ENCODE measurements at places on chromosomes 2 and 18. TPM values are rescaled to one million over a fixed set of nuclear protein-coding genes. Genes with fewer than 3 reads are reported as not detected.

The SLC38A11 gene
- total RNA-seq = 0.46 TPM

The SLC5A7 gene
- total RNA-seq = not detected

The LYG2 gene
- not detected for total RNA-seq

The AMER3 gene
- not detected for total RNA-seq

- no peaks in the 10 kb centered on the region for H3K27me3 ChIP-seq
- no peak overlapping the region for H3K4me3 ChIP-seq
- no peaks in the 10 kb centered on the region for H3K4me1 ChIP-seq
- H3K27ac ChIP-seq = 0 out of 2 replicates have a peak overlapping the region, but pooled peaks have one; percentile 18
- H3K36me3 ChIP-seq = no peaks in the 10 kb centered on the region
- no peak for DNase-seq
Observed at GRCh38 chr2:85396531-85397470, 13.4 kb downstream of the CAPG start.

- no peak overlapping the region for H3K4me3 ChIP-seq
- no peak overlapping the region for H3K27ac ChIP-seq
- H3K4me1 ChIP-seq = no peaks in the 10 kb centered on the region
- H3K36me3 ChIP-seq = no peaks in the 10 kb centered on the region
Observed at GRCh38 chr2:85236084-85236483, 91.7 kb downstream of the TGOLN2 start.

- no peaks in the 10 kb centered on the region for H3K36me3 ChIP-seq
- H3K4me3 ChIP-seq = no peak overlapping the region
- H3K27me3 ChIP-seq = no peaks in the 10 kb centered on the region
- no peak for DNase-seq
Observed at GRCh38 chr2:11866358-11867335, 120.2 kb downstream of the LPIN1 start.

DNA sequence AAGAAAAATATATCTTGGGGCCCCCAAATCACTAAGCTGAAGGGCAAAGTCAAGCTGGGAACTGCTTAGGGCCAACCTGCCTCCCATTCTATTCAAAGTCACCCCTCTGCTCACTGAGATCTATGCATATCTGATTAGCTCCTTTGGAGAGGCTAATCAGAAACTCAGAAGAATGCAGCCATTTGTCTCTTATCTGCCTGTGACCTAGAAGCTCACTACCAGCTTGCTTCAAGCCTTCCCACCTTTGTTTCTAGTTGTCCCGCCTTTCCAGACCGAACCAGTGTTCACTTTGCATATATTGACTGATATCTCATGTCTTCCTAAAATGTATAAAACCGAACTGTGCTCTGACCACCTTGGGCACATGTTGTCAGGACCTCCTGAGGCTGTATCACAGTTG lies 479.4 kb downstream of the METTL4 start:
- no peak overlapping the region for H3K4me3 ChIP-seq
- no peak for DNase-seq
- H3K36me3 ChIP-seq = no peaks in the 10 kb centered on the region

GRCh38 chr2:159265171-159265576 lies 21.3 kb downstream of the WDSUB1 start:
- H3K27me3 ChIP-seq = no peaks in the 10 kb centered on the region
- no peaks in the 10 kb centered on the region for H3K36me3 ChIP-seq
- no peak for DNase-seq
- no peak overlapping the region for H3K4me3 ChIP-seq

DNA sequence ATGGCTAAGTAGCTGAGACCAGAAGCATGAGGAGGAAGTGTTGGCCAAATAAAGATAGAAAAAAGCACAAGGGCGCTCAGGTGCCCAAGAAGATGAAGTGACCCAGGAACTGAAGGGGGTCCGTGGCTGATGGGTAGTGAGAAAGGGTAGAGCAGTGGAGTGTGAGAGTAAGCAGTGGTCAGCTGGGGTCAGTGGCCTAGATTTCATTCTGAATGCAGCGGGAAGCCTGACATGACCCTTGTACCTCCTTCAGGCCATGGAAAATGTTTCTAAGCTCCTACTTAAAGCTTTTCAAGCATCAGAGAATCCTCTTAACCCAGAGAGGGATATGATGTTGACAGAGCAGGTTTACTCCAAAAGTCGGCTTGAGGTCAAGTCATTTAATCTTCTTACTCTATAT lies 89.0 kb upstream of the UNC80 start:
- H3K4me1 ChIP-seq = no peaks in the 10 kb centered on the region
- H3K36me3 ChIP-seq = no peaks in the 10 kb centered on the region
- DNase-seq = no peak
- H3K27ac ChIP-seq = no peak overlapping the region

DNA sequence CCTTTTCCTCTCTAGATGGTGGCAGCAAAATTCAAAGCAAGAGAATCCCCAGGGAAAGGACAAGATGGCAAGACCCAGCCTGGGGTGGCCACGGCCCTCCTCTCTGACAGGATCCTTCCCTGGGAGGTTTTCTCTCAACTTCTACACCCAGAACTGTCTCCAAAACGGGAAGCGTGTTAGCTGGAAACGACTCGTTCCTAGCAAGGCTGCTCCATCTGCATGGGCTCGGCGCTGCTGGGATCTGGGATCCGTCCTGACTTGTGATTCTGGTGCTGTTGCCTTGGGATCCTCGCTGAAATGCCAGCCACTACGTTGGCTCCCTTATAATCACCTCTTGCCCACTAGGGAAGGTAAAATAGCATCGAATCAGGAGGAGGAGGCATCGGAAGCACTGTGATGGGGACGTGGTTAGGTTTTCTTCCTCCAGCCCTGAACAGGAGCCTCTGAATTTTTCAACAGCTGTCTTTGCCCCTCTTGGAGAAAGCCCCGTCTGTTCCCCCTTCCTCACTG lies 514.8 kb upstream of the MYT1L start:
- no peaks in the 10 kb centered on the region for H3K4me1 ChIP-seq
- no peak overlapping the region for H3K4me3 ChIP-seq
- no peak for DNase-seq
- no peaks in the 10 kb centered on the region for H3K36me3 ChIP-seq

- H3K36me3 ChIP-seq = no peaks in the 10 kb centered on the region
- H3K4me3 ChIP-seq = no peak overlapping the region
- peaks cover 2% of the 10 kb centered on the region for H3K4me1 ChIP-seq
- H3K27ac ChIP-seq = no peak overlapping the region
Observed at GRCh38 chr18:39845106-39845505, 2109.9 kb upstream of the PIK3C3 start.

GRCh38 chr2:182593394-182593975 lies 122.6 kb upstream of the DNAJC10 start:
- no peak overlapping the region for H3K4me3 ChIP-seq
- no peak overlapping the region for H3K27ac ChIP-seq
- no peaks in the 10 kb centered on the region for H3K36me3 ChIP-seq
- H3K27me3 ChIP-seq = no peaks in the 10 kb centered on the region

DNA sequence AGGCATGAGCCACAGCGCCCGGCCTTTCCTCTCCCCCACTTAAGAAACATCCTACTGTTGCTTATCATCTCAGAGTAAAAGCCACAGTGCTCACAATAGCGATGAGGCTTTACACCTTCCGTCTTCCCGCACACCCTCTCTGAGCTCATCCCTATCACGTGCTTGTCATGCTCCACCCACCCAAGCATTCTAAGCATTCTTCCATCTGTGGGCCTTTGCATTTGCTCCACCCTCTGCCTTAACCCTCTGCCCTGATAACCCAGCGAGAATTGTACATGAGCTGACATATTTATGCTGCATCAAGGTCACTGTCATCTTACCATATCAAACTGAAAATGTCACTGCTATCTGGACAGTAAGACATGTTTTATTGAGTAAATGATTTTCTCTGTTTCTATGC lies 22.6 kb downstream of the FOXI3 start:
- no peak overlapping the region for H3K27ac ChIP-seq
- no peak for DNase-seq
- H3K4me1 ChIP-seq = no peaks in the 10 kb centered on the region
- H3K4me3 ChIP-seq = no peak overlapping the region
- H3K27me3 ChIP-seq = no peaks in the 10 kb centered on the region

- no peaks in the 10 kb centered on the region for H3K36me3 ChIP-seq
- no peak overlapping the region for H3K4me3 ChIP-seq
- H3K27ac ChIP-seq = no peak overlapping the region
- peaks cover 2% of the 10 kb centered on the region for H3K4me1 ChIP-seq
- H3K27me3 ChIP-seq = no peaks in the 10 kb centered on the region
Observed at GRCh38 chr2:127371037-127371436, 16.7 kb downstream of the MAP3K2 start.
